NCI-H1436 treated with DMSO at 0.1 percent for 48 hours (cell line): ENCODE measurements at places on chromosomes 2 and 18.

GRCh38 chr18:26103579-26103978 is 13.2 kb upstream of the SS18 start:
- no peak for DNase-seq

DNA sequence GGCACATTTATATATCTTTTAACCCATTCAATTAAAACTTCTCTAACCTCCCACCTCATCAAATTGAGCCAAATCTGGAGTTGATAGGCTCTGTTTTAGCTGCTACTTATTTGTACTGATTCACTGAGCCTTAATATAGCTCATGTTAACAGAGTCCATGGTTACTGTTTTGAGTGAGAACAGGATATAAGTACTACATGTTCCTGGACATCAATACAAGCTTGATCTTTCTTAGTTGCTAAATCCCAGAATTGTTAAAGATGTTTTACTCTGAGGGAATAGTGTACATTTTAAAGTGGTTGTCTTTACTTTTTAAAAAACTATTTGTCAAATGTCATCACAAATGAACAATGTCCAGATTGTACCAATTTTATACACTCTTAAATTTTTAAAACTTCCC is 157.7 kb downstream of the RPRM start:
- no peak for DNase-seq

- DNase-seq: no peak
Measured at GRCh38 chr2:161873707-161874106, 200.3 kb downstream of the DPP4 start.

- no peak for DNase-seq
Measured at GRCh38 chr2:85061896-85062295, 71.3 kb upstream of the TCF7L1 start.

GRCh38 chr2:587087-587960 is 89.9 kb downstream of the TMEM18 start:
- no peak for DNase-seq

DNA sequence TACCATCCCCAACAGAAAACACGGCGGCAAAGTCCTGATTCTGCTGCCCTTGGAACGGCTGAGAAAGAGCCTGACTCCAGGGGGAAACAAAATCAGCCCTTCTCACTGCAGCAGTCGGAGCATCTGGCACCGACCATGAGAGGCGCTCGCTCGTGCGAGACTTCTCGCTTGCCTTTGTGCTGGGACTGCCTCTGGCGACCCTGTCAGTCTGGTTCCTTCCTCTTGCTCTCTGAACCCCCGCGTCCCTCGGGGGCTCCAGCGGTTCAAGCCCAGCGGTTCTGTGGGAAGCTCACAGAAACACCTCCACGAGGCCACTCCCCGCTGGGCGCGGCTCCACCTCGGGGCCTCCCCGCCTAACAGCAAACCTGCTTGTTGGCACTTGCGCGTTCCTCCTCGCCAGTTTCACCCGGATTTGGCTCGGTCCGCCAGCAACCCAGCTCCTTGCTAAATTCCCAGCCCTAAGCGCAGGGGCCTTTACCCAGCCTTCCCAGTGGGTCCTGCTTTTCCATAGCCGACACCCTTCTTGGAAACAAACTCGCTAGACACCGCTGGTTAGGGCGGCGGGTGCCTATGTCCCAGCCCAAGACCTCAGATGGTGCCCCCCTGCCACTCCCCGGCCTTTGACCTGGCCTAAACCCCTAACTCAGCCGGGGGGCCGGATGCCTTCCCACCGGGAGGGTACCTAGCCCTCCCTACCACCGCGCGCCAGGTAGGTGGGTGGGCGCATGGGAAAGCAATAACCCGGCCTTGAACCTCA is 2.2 kb downstream of the RND3 start:
- peak; percentile 22 for DNase-seq

GRCh38 chr2:164186591-164186990 is 434.7 kb downstream of the GRB14 start:
- DNase-seq: no peak

DNA sequence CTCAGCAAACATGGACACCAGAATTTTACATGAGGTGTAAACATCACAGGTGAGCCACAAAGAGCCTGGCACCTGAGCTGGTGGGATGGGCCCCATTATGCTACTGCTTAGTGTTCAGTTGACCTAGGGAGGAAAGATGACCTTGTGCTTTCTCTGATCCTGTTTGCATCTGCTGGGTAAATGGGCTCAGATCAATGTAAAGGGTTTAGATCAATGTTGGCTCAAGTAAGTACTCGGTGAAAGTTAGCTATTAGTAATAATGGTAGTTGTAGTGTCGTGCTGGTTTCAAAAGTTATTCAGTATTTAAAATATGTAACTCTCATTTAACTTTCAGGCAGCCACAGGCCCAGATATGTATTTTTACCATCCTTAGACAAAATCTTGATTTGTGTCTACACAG is 19.8 kb downstream of the ABHD3 start:
- DNase-seq: no peak

DNA sequence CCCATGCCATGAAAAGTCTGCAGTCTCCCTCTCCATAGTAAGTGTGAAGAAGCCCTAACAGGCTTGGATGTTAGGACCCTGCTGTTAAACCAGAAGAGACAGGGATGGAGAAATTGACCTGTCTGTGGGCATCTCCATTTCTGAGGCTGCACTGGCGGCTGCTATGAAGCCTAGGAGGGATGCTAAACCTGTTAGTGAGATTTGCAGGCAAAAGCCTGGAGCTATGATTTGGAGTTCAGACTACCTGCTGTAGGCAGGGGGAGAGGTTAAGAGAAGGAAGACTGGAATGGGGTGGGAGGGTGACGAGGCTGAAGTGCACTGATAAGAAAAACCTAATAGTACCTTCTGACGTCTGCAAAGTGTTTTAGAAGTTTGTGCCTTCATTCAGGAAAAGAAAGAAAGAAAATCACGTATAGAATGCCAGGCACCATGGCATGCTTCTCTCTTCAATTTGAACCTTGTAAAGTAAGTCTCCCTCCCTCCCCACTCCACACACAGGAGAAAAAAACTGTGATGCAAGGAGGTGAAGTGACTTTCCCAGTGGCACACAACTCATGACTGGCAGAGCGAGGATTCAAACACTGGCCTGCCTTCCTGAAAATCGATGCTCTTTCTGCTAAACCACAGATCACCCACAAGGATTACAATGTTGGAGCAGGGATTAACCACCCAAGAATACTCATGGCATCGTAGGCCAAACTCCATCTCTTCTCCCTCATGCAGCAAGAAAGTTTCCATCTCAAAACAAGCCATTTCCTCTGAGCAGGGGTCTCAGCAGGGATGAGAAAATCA is 98.5 kb upstream of the PKDCC start:
- DNase-seq: no peak

DNA sequence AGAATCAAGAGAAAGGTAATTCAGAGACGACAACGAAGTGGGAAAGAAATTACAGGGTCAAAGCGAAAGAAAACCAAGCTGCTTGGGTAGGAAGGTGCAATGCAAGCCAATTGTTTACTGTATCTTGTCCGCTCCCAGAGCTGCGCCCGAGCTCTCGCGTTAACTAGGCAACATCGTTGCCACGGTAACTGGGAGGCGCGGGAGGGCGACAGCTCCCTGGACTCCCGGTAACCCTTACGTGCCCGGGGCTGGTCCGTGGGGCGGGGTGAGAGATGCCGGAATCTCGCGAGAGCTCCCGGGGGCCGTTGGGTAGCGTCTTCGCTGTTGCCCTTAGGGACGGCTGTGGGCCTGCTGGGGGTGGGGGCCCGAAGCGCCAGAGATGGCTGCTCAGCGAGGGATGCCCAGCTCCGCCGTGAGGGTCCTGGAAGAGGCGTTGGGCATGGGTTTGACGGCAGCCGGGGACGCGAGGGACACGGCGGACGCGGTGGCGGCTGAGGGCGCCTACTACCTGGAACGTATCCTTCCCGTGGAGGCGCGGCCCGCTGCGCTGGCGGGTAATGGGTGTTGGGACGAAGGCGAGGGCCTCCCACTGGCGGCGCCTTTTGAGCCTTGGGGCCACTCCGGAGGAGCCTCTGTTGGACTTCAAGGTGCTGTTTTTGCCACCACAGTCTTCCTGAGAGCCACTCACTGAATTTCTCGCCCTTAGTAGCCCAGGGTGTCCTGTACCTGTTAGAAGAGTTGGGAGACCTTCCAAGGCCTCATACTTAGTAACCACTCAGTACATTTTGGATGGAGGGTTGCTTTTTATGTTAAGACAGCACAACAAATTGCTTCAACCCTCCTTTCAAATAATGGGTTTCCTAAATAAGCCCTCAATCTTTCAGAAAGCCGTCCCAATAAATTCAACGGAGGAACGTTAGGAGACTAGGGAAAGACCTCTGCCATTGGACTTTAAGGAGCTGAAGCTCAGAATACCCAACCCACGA is at the start of gene SPAG16:
Gene SPAG16, plus strand, starts transcription at position 360 of the 986 bp plus-strand sequence.
- DNase-seq: peak; percentile 86

DNA sequence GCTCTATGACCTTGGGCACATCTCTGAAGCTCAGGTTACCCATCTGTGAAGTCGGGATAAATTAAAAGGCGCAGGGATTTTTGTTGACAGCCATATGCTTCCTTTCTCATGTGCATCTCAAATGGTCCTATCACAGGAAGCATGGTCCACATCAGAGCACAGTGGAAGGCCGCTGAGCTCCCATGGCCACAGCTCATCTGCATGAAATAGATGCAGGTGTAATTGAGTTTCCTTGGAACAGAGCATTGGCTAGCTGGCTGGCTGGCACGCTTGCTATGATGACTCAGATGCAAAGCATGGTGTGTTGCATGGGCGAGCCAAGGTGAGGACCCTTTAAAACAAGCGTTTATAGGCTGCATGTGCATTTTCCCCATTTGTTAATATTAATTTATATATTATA is 79.3 kb downstream of the TXNL1 start:
- DNase-seq: no peak

DNA sequence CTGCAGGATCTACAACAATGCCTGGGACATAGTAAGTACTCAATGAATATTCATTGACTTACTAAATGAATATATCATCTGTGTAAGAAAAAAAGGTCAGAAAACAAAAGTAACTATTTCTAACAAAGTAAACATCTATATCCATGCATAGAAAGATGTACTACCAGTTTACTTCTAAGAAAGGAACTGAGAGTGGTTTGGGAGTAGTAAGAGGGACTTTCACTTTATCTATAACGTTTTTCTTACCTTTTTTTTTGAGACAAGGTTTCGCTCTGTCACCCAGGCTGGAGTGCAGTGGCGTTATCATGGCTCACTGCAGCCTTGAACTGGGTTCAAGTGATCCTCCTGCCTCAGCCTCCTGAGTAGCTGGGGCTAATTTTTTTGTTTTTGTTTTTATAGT is 25.7 kb downstream of the DHX57 start:
- DNase-seq: no peak

GRCh38 chr2:2704428-2705090 is 373.5 kb upstream of the MYT1L start:
- no peak for DNase-seq

DNA sequence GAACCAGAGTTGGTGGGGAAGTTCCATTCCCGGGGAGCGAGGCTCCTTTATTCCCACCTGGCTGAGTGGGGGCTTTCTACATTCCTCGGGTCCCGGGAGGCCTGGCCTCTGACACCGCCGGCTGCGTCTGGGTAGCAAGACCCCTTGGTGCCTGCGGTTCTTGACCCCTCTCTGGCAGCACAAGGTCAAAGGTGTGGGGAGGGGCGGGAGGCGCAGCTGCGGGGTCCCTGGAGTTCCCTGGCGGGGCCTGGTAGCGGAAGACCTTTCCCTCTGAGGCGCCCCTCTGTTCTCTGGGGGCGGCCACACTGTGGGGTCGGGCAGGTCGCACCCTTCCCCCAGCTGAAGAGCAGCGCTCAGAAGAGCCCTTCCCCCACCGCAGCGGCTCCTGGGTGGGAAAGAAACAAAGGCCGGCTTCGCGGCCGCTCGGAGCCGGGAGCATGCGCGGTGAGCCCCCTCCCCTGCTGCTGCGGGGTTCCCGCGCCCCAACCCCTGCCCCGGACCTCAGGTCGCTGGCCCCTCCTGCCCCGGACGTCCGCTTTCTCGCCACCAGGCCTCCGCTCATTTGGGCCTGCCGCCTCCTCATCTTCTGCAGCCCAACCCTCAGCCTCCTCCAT is 146.3 kb downstream of the ANKRD44 start:
- DNase-seq: no peak

- no peak for DNase-seq
Measured at GRCh38 chr2:83359336-83359735, 1099.7 kb downstream of the SUCLG1 start.

DNA sequence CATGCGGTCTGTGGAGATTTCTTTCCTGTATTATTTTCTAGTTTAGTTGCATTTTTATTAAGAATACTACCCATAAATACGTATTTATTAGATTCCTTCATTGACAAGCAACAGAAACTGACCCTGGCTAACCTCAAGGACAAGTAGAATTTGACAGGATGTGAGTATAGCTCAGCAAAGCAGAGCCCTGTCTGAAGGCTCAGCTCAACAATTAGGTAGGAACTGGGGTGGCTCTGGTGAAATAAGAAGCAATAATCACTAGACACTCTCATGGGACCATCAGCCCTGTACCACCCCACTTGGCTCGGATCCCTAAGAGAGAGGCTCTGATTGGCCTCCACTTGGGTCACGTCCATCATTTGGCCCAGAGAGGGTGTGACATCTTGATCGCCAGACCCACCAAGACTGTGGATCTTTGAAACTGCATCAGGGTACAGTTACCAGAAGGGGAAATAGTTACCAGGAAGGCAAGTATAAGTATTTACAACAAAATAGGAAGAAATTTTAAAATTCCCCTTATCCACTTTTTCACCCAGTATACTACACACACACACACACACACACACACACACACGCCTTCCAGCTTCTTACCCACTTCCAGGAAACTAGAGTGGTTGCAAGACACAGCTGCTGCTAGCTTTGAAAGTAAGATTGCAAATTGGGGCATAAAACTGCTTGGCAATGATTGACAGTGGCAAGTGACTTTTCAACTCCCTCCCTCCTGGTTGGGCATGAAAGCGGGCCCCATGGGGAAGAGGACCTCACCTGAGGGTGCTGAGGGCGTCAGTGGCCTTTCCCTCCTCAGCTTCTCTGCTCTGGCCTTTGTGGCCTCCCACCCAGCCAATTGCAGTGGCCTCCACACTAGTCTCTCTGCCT is 41.8 kb downstream of the KCTD18 start:
- no peak for DNase-seq
